ENCODE measurements at places on chromosomes 11 and 22. TPM values are rescaled to one million over a fixed set of nuclear protein-coding genes. Genes with fewer than 3 reads are reported as not detected.

CALCB gene
- 3.2 TPM for total RNA-seq

POU2AF3 gene
- not detected for total RNA-seq

DNA sequence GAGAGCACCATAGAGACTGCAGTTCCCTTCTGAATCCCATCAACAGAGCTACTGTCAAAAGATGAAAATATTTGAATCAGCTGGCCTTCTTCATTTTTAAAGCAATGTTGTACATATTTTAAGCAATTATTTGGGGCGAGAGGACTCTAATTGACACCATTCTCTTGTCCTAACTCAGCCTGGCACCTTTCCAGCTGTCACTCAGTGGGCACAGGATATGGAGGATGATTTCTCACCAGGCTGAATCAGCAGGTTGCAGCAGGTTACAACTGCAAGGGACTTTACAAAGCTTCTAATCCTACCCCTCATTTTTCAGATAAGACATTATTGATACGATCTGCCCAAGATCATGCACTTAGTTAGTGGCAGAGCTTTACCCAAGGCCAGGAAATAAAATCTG is 11.9 kb upstream of the WT1 start:
- no peak for DNase-seq
- H3K27me3 ChIP-seq: peaks cover 32% of the 10 kb centered on the region
- no peaks in the 10 kb centered on the region for H3K36me3 ChIP-seq
- H3K4me1 ChIP-seq: no peaks in the 10 kb centered on the region
- no peak overlapping the region for H3K4me3 ChIP-seq

SYT12 gene
- total RNA-seq: not detected

CDC42BPG gene
- 0.46 TPM for total RNA-seq

DNA sequence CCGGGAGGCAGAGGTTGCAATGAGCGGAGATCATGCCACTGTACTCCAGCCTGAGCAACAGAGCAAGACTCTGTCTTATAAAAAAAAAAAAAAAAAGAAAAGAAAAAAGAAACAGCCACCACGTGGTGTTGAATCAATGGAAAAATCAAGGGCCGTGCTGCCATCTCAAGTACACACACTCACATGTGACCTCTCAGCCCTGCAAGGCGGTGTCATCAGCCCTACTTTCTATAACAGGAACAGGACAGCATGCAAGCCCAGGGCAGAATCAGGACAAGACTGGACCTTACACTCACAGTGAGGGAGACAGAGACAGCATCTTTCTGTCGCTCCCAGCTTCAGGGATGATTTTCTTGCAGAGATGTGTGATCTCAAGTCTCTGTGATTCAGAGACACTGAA is 179.6 kb downstream of the MPPED1 start:
- no peak overlapping the region for H3K4me3 ChIP-seq
- peaks cover 4% of the 10 kb centered on the region for H3K36me3 ChIP-seq
- no peak for DNase-seq
- peaks cover 27% of the 10 kb centered on the region for H3K27me3 ChIP-seq
- H3K27ac ChIP-seq: no peak overlapping the region

DNA sequence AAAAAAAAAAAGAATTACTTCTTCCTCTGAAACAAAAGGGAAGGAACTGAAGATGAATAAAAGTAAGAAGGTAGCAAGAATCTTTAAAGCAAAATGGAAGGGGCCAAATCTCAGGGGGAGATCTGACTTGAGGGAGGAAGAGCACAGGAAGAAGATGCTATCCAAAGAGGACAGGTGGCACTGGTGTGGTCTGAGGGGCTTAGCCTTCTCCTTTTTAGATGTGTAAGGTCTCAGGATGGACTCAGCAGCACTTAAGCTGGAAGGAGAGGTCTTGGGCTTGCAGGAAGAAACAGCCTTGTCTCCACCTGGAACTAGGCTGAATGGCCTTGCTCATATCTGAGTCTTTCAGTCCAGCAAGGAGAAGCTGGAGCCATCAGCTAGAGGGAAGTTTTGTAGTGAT is 5.0 kb upstream of the RNF169 start:
- DNase-seq: no peak
- no peak overlapping the region for H3K4me3 ChIP-seq
- peaks cover 14% of the 10 kb centered on the region for H3K27me3 ChIP-seq
- no peaks in the 10 kb centered on the region for H3K36me3 ChIP-seq
- H3K27ac ChIP-seq: no peak overlapping the region

ASCL2 gene
- 2.9 TPM for total RNA-seq

LYVE1 gene
- not detected for total RNA-seq

DRD4 gene
- total RNA-seq: 0.37 TPM

GRCh38 chr11:77672264-77672663 is 34.7 kb upstream of the CLNS1A start:
- no peak overlapping the region for H3K4me3 ChIP-seq
- H3K27me3 ChIP-seq: no peaks in the 10 kb centered on the region
- peaks cover 28% of the 10 kb centered on the region for H3K36me3 ChIP-seq
- no peak for DNase-seq

PKP3 gene
- not detected for total RNA-seq

DNA sequence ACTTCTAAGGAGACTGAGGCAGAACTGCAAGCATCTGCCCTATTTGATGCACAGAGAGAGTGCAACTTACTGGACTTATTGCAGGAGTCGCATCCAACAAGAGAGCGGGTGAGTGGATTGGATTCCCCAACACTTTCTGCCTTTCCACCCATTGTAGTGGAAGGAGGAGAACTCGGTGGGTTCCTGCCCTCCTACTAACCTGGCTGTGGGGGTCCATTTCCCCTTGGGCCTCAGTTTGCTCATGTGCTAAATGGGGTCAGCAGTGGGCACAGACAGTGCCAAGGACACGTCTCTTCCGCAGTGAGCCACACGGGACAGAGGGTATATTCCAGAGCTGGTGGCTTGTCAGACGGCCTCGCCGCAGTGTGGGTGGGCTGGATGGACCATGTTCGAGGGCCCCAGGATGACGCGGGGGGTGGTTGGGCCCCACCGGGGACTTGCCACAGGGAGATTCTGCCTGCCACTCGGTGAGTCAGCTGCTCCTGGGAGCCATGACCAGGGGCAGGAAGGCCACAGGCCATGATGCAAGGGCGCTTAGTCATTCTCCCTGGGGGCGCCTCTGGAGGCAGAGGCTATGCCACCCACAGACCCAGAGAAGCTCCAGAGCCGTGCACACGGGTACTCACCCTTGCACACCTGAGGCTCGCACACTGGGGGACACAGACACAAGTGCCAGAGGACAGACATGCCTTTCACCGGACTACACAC is 8.2 kb downstream of the ALX4 start:
- H3K4me3 ChIP-seq: no peak overlapping the region
- no peaks in the 10 kb centered on the region for H3K36me3 ChIP-seq
- H3K27ac ChIP-seq: no peak overlapping the region
- H3K4me1 ChIP-seq: peaks cover 19% of the 10 kb centered on the region
- no peak for DNase-seq

GRCh38 chr11:1936072-1936780 is 10.9 kb upstream of the MRPL23 start:
- no peaks in the 10 kb centered on the region for H3K36me3 ChIP-seq
- H3K4me3 ChIP-seq: no peak overlapping the region
- H3K4me1 ChIP-seq: peaks cover 5% of the 10 kb centered on the region
- DNase-seq: no peak
- no peak overlapping the region for H3K27ac ChIP-seq
- no peaks in the 10 kb centered on the region for H3K27me3 ChIP-seq

- DNase-seq: no peak
- H3K4me1 ChIP-seq: no peaks in the 10 kb centered on the region
- no peak overlapping the region for H3K27ac ChIP-seq
- no peaks in the 10 kb centered on the region for H3K36me3 ChIP-seq
- no peaks in the 10 kb centered on the region for H3K27me3 ChIP-seq
- H3K4me3 ChIP-seq: no peak overlapping the region
These were observed 96.7 kb downstream of the CADM1 start for GRCh38 chr11:115407496-115407895.

- DNase-seq: no peak
- H3K4me3 ChIP-seq: no peak overlapping the region
- peaks cover under 1% of the 10 kb centered on the region for H3K27me3 ChIP-seq
- no peaks in the 10 kb centered on the region for H3K4me1 ChIP-seq
- no peak overlapping the region for H3K27ac ChIP-seq
These were observed 113.8 kb upstream of the CD82 start for GRCh38 chr11:44451706-44452105.

DNA sequence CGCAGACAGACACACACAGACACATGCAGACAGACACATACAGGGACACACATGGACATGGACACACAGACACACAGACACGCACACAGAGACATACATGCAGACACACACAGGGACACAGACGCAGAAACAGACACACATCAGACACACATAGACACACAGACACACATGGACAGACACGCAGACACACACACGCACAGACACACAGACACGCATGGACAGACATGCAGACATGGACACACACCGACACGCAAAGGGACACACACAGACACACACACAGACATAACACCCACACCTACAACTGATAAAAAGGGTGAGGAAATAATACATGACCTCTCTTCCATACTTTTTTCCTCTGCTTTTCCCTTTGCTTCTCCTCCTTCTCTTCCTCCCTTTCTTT is 146.2 kb downstream of the HIPK3 start:
- no peaks in the 10 kb centered on the region for H3K4me1 ChIP-seq
- H3K4me3 ChIP-seq: no peak overlapping the region
- no peaks in the 10 kb centered on the region for H3K36me3 ChIP-seq
- DNase-seq: no peak
- peaks cover 8% of the 10 kb centered on the region for H3K27me3 ChIP-seq
- H3K27ac ChIP-seq: no peak overlapping the region

DNA sequence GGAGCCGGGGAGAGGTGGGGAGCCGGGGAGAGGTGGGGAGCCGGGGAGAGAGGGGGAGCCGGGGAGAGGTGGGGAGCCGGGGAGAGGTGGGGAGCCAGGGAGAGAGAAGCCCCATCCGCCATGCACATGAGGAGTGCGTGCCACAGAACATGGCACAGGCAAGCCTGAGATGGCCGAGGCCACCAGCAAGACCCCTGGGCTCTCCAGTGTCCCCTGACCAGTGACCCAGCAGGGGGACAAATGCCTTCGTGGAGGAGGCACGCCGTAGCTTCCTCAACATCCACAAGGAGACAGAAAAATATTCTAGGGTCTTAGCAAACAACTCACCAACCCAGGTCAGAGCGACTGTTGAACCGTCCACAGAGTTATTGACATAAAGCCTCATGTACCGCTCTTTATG is 618.8 kb downstream of the TBC1D22A start:
- no peaks in the 10 kb centered on the region for H3K27me3 ChIP-seq
- DNase-seq: no peak
- no peak overlapping the region for H3K4me3 ChIP-seq
- H3K4me1 ChIP-seq: no peaks in the 10 kb centered on the region
